ENCODE measurements at places on chromosomes 2 and 18.
A peak's percentile ranks its signal among the peaks of the same experiment; 100 is the strongest.

DNA sequence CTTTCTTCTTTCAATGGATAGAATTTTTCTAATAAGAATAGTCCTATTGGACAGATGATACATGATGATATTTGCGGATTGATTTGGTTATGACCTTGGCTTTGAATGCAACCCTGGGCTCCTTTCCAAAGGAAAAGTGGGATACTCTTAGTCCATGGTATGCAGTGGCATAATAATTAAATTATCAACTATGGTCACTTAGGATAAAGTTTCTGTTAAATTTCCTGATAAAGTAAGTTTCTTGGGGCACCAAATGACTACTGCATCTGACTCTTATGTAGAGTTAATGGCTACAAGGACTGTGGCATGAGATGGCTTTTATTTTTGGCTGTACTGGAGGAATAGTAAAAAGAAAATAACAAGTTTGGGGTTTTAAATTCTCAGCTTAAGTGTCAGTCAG is 126.7 kb downstream of the QPCT start:
- no peak for DNase-seq

GRCh38 chr2:128663371-128664050 is 344.8 kb upstream of the HS6ST1 start:
- no peak for DNase-seq

GRCh38 chr18:7958897-7959146 is 391.7 kb downstream of the PTPRM start:
- DNase-seq, result no peak

DNA sequence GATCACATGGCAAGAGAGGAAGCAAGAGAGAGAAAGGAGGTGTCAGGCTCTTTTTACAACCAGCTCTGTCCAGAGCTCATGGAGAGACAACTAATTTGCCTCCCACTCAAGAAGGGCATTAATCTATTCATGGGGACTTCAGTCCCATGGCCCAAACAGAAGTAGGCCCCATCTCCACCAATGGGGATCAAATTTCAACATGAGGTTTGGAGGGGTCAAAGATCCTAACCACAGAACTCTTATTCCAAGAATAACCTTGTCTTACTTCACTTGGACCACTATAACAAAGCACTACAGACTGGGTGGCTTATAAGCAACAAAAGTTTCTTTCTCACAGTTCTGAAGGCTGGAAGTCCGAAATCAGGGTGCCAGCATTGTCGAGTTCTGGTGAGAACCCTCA is 31.8 kb downstream of the GRB14 start:
- peak; percentile 28 for DNase-seq

Measured in stromal cell of bone marrow (primary cell).